ENCODE measurements at places on chromosomes 7 and 10.

- DNase-seq: no peak
Measured at GRCh38 chr10:79532-80215, 30.6 kb upstream of the TUBB8 start.

- no peak for DNase-seq
Measured at GRCh38 chr7:19957664-19958063, 184.2 kb upstream of the TMEM196 start.

GRCh38 chr10:49297818-49298670, 926 bp upstream of the C10orf71 start:
- DNase-seq: no peak

DNA sequence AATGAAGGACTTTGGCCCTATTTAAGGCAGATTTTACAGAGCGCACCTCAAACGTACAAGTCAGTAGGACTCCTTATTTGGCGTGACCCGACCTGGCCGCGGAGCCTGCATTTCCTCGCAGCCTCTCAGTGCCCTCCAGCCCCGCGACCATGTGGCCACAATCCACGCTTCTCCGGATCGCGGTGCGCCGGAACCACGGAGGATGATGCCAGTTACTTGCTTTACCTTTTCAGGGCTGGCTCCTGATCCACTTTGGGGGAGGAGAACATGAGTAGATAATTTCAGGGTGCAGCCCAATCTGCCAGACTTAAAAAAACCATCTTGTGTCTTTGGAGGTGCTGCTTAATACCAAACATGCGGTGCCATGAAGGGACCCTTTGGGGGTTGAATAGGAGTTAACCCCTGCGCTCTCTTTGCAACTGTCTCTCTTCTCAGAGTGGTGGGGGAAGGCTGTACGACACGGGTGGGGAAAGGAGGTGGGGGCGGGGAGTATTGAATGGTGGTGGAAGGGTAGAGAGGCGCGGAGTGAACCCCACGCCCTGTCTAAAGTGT, 1.5 kb downstream of the FRAT1 start:
- DNase-seq: peak; percentile 73

GRCh38 chr7:12450615-12451014, 47.0 kb upstream of the VWDE start:
- DNase-seq: no peak

- DNase-seq: no peak
Measured at GRCh38 chr7:141003172-141004065, 11.3 kb downstream of the MRPS33 start.

Data from activated effector memory CD4-positive, alpha-beta T cell treated with anti-CD3 and anti-CD28 coated beads, Interleukin-2, amount 50 U/mL, for 16 hours (primary cell).